Stimulated activated CD4-positive, alpha-beta T cell treated with anti-CD3 and anti-CD28 coated beads, TNF-alpha, amount 100 ng/mL, for 1 hour (primary cell): ENCODE measurements at places on chromosomes 5 and 9.

GRCh38 chr5:171464829-171465228, 45.4 kb downstream of the FGF18 start:
- DNase-seq: no peak

- no peak for DNase-seq
Observed at GRCh38 chr9:134025606-134026541, 593 bp downstream of the BRD3OS start.

- DNase-seq: no peak
Observed at GRCh38 chr9:89544279-89544661, 46.4 kb upstream of the SEMA4D start.

- DNase-seq: no peak
Observed at GRCh38 chr9:86361176-86361575, 7.0 kb upstream of the TUT7 start.

GRCh38 chr9:132991351-132992300, 13.1 kb downstream of the GFI1B start:
- no peak for DNase-seq

GRCh38 chr9:26637101-26637500, 255.5 kb downstream of the CAAP1 start:
- no peak for DNase-seq
